Right kidney (tissue), 9 donors: ENCODE measurements at places on chromosomes 2 and 18.

DNA sequence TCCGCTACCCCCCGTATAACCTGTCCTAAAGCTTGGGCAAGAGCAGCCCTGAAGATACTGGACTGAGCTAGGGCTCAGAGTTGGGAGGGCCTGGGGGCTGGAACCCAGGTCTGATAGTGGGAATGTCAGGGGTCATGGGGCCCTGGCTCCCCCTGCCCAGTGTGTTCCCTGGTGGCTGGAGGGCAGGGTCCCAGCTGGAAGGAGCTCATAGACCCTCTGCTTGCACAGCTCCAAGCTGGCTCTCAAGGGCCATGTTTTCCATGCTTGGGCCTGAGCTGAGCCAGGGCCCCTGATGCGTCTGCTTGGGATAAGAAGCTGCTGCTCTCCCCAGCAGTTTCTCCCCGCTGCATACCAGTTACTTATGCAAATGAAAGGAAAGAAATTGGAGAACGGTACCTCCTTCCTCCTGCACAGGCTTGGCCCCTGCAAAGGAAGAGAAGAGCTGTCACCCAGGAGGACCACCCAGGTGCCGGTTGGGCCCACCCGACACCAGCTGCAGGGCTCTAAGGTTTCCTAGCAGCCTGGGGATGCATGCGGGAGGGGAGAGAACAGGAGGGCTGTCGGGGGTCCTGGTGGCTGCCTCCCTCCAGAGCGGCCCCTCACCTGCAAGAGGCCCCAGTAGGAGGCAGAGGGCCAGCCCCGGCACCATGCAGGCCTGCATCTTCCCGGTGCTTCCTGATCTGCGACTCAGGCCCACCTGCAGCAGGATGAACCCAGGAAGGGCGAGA, 628 bp downstream of the OTOS start:
- DNase-seq: peak; percentile 41

DNA sequence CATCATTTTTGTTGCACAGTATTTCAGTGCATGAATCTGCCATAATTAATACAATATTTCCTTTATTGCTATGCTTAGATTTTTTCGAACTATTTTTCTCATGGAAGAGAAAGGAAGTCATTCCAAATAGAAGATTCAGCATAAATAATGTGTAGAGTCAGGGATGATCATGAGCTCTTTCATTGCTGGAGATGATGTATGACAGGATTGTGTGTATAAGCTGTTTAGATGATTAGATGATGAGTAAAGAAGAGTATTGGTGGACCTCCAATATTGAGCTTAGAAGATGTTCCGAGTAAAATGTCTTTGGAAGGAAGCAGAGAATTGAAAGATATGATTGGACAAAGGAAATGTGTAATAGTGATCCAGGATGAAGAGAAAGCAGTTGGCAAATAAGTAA, 364.5 kb downstream of the PARD3B start:
- DNase-seq: no peak

- DNase-seq: no peak
These were observed 11.1 kb upstream of the RAB17 start for GRCh38 chr2:237601453-237602116.

DNA sequence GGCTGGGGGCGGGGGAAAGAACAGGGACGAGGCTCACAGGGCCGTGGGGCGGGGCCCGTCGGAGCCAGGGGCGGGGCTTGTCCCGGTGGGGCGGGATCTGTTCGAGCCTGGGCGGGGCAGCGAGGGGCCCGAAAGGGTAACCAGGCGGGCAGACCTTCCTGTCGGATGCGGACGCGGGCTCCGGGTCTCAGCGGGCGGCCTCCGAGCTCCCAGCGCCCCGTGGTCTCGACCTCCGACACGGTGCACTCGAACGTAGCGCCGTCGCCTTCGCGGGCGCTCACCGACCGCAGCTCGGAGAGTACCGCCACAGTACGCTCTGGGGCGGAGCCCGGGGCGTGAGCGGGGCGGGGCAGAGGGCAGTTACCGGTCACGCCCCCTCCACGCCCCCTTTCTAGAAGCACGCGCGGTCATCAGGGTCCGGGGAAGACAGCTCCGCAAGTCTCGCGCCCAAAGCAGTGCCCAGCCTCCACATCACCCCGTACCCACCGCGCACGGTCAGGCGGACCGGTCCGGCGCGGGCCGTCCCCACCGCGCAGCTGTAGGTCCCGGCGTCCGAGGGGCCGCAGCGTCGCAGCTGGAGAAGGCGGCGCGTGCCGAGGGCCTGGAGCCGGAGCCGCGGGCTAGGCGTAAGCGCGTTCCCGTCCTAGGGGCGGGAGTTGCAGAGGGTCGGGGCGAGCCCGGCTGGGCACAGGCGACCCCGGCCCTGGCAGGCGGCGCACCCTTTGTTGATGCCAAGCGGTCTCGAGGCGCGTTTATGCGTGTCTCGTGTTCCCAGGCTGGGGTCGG, 8.7 kb downstream of the TMEM198 start:
- DNase-seq: peak; percentile 99

GRCh38 chr2:184155791-184156190, 442.5 kb upstream of the ZNF804A start:
- no peak for DNase-seq

- no peak for DNase-seq
These were observed 784.8 kb upstream of the KLHL29 start for GRCh38 chr2:22600156-22600555.

DNA sequence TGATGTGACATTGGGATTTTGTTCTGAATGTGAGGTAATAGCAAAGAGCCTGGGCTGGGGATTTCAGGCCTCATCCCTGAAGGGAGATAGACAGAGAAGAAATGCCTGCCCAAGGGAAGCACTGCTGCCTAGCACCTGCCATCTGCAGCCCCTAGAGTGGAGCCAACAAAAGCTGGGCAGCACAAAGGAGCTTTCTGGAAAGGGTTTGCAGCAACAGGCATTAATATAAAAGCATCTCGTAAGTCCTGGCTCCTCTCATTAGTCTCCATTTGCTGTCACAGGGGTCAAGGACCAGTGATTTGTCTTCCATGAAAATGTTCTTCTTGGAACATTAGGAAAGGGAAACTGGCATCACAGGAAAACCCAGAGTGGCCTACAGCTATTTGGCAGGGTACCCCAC, 157.2 kb upstream of the SLC14A2 start:
- DNase-seq: no peak

DNA sequence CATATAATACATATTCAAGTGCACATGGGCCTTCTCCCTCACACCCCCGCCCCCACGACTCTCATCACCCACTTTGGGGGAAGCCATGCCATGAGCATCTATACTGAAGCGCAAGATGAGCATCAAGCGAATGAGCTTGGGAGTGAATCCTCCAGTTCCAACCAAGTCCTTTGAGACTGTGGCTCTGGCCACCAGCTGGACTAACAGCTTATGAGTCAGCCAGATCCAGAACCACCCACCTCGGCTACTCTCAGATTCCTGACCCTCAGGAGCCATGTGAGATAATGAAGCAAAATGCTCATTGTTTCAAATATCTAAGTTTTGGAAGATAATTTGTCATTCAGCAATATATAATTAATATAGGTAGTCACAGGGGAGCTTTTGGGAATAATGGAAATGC, 22.2 kb upstream of the IL1RL1 start:
- no peak for DNase-seq
